ENCODE measurements at places on chromosomes 3 and 15. TPM values are rescaled to one million over a fixed set of nuclear protein-coding genes. Genes with fewer than 3 reads are reported as not detected.

ZBBX gene
- not detected for total RNA-seq

KCNAB1 gene
- 1.9 TPM for total RNA-seq

MOBP gene
- not detected for total RNA-seq

STARD9 gene
- 1.9 TPM for total RNA-seq

ARL14 gene
- 0.92 TPM for total RNA-seq

PLXNB1 gene
- 215 TPM for total RNA-seq

MAGEL2 gene
- total RNA-seq = 0.19 TPM

DNAJC19 gene
- total RNA-seq = 28.9 TPM

DNA sequence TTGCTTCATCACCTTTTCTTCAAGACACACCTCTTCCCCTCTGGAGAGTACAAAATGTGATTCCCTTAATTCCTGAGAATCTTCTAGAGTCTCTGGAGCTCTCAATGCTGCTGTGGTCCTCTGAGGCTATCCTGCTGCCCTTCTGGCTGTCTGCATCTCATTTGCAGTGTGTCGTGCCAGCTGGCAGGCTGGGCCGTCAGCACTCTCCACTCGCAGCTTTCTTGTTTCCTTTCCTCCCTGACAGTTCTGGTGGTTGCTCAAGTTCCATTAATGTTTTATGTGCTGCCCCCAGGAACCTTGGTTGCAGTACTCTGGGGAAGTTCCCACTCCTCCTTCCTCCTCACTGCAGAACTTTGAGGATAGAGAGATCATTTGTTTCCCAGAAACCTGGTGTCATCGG is 210.8 kb upstream of the ROPN1 start:
- no peak for DNase-seq
- no peaks in the 10 kb centered on the region for H3K36me3 ChIP-seq
- no peaks in the 10 kb centered on the region for H3K27me3 ChIP-seq
- no peak overlapping the region for H3K27ac ChIP-seq
- H3K4me1 ChIP-seq = peaks cover 21% of the 10 kb centered on the region
- H3K4me3 ChIP-seq = no peak overlapping the region

GRCh38 chr3:16482770-16483531 is 30.5 kb downstream of the RFTN1 start:
- H3K27me3 ChIP-seq = no peaks in the 10 kb centered on the region
- H3K27ac ChIP-seq = peak overlapping the region; percentile 11
- H3K36me3 ChIP-seq = no peaks in the 10 kb centered on the region
- no peak for DNase-seq
- no peaks in the 10 kb centered on the region for H3K4me1 ChIP-seq

GRCh38 chr15:58396181-58396580 is 35.6 kb upstream of the LIPC start:
- H3K27me3 ChIP-seq = no peaks in the 10 kb centered on the region
- H3K36me3 ChIP-seq = no peaks in the 10 kb centered on the region
- no peak for DNase-seq

DNA sequence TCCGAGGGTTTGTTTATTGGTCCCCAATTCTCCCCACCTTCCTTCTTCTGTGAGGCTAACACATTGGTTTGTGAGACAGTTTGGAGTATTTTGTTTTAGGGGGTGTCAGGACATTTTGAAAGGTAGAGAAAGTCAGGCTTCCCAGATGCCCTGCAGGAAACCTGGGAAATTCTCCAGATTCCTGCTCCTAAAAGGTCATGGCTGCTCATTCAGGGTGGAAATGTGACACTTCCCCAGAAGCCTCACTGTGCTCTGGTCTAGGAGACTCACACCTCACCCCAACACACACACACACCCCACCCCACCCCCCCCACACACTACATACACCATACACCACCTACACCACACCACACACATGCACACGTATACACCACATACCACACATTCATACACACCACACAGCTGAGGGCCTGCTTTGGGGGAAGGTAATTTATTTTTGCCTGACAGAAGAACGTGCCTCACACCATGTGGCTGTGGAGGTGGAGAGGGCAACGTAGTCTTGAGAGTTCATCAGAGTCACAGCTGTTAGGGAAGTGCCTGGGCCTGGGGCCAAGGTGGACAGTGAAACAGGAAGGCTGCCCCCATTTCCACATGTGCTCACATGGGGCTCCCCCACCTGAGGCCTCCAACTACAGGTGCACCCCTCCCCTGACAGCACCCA is 40.4 kb upstream of the LIMD1 start:
- H3K4me1 ChIP-seq = peaks cover 50% of the 10 kb centered on the region
- H3K27me3 ChIP-seq = no peaks in the 10 kb centered on the region
- H3K27ac ChIP-seq = peak overlapping the region; percentile 36
- DNase-seq = no peak

DNA sequence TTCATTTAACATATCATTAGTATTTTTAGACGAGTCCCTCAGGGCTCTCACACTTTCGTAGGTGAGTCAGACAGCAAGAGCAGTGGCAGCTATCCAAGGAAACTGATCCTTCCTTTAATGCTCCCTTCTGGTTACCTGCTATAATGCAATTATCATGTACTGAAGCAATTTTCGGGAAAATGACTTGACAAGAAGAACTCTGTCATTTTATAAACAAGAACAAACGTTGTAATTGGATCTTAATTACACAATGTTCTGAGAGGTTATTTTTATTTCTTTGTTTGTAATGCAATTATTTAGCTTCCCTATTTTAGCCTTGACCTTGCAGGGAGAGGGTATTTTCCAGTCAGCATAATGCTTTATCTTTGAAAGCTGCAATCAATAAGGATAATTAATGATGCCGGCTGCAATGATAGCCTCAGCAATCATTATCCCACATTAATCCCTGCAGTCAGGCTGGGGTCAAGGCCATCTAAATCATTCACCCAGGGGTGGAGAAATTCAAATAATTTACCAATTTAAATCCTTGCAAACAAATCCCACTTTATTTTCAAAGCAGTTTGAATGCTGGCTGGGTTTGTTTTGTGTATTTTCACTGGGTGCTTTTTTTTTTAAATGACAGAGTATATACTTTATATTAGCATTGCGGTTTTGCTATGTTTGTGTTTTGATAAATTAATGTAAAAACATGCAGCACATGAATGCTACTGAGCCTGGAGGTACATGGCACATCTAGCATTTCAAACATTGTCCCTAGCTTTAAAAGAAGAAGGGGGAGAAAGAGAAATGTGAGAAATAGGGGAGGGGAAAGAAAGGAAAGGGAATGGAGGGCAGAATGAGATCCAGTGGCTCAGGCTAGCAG is 249.9 kb downstream of the SHOX2 start:
- no peak for DNase-seq
- no peaks in the 10 kb centered on the region for H3K27me3 ChIP-seq
- no peak overlapping the region for H3K4me3 ChIP-seq
- H3K4me1 ChIP-seq = peaks cover 8% of the 10 kb centered on the region

DNA sequence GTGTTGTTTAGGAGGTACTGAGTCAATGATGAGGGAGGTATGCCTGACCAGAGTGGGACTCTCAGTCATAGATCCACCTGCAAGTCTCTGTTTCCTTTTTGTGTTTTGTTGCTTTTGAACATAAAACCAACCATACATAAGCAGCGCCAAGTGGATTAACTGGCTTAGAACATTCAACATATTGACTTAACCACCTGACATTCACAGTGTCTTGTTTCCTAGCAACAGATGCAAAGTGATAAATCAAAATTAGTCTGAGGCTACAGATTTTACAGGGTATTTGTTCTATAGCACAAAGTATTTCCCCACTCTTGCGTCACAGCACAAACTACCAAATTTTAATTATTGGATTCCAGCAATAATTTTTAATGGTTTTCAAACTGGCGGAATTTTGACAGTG is 283.8 kb downstream of the BBX start:
- H3K4me3 ChIP-seq = no peak overlapping the region
- DNase-seq = no peak
- H3K27ac ChIP-seq = no peak overlapping the region
- H3K27me3 ChIP-seq = no peaks in the 10 kb centered on the region

DNA sequence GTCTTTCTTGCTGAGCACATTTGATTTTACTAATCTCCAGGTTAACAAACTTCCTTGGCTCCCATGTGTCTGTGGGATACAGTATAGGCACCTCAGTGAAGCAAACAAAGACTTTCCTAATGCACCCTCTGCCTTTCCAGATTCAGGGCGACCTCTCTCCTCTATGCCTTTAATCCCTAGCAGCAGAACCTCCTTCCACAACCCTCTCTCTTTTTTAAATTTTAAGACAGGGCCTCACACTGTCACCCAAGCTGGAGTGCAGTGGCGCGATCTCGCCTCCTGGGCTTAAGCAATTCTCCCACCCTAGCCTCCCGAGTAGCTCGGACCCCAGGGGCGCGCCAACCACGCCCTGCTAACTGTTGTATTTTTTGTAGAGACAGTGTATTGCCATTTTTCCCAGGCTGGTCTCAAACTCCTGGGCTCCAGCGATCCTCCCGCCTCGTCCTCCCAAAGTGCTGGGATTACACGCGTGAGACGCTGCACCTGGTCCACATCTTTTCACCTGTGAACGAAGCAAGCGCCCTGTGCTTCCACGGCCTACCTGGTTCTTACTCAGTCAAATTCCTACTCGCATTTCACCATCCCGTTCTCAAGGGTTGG is 1.7 kb upstream of the HACD3 start:
- no peak overlapping the region for H3K4me3 ChIP-seq
- H3K27me3 ChIP-seq = no peaks in the 10 kb centered on the region
- peaks cover 40% of the 10 kb centered on the region for H3K4me1 ChIP-seq
- no peaks in the 10 kb centered on the region for H3K36me3 ChIP-seq
- no peak for DNase-seq
- no peak overlapping the region for H3K27ac ChIP-seq

DNA sequence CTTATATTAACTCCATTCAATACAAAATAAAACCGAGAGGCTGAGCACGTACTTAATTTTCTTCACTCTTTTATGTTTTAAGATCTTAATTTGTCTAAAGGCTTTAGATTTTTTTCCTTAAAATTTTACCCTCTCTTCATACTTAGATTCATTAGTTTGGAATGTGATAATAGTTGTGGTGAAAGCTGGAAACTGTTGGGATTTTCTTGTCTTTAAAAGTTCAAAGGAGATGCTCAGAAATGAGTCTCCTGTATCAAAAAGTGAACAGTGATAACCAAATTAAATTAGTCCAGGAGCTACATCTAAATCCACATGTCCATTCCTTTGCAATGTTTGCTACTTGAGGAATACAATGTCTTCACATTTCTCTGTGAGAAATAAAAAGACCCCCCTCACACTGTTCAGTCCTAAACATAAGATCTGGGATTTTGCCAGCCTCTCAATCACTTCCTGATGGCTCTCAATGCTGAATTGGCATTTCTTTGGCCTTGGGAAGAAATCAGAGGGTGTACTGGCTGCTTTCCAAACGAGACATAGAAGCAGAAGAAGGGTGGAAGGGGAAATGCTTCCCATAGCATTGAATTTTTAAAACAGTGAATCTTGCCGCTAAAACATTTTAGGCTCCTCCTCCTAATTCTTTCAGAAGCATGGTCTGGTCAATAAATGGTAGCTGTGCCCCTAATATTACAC is 245.0 kb downstream of the SHOX2 start:
- DNase-seq = no peak
- no peak overlapping the region for H3K4me3 ChIP-seq
- no peak overlapping the region for H3K27ac ChIP-seq
- H3K36me3 ChIP-seq = no peaks in the 10 kb centered on the region

GRCh38 chr3:69567023-69567709 is 172.1 kb upstream of the MITF start:
- H3K36me3 ChIP-seq = no peaks in the 10 kb centered on the region
- H3K27ac ChIP-seq = no peak overlapping the region
- H3K4me3 ChIP-seq = no peak overlapping the region
- no peak for DNase-seq

DNA sequence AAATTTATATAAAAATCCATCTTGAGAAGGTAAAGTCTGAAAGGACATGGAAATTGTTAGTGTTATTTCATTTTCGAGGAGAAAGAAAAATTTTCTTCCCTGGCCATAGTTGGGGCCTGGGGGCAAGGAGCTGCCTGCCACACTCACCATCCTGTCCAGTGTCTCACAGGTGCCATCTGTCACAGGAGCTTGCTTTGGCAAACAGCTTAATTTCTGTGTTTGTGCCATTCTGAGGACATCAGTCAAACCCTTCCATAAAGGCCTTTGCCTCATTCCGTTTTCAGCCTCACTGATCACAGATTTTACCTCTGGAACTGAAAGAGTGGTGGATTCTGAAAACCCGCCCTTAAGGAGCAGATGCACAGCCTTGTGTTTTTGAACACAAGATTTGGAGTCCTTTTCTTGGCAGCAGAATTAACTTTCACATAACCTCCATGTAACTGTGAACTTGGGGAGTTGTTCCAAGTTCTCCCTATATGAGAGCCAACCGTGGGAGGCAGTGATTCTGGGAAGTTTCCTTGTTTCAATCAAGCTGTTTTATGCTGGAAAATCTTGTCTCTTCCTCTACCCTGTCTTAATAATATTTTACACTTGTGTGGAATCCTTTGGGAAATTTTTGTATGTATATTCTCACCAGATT is 254.7 kb downstream of the CACNA2D3 start:
- no peak for DNase-seq
- H3K27me3 ChIP-seq = no peaks in the 10 kb centered on the region
- H3K36me3 ChIP-seq = no peaks in the 10 kb centered on the region
- H3K4me3 ChIP-seq = no peak overlapping the region

DNA sequence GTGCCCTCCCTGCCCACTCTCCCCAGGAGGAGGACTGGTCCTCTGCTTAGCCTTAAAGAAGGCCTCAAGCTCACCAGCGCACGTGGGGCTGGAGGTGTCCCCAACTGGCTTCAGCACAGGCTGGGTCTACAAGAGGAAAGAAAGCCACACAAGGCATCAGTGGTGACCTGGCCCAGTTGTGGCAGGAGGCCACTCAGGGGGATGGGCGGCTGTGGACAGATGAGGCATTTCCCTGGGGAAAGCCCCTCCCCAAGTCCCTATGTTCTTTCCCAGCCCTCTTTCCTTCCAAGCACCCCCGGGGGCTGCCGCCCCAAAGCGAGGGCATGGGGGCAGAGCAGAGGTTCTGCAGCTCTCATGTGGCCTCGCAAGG is 155.2 kb upstream of the TLE3 start:
- no peaks in the 10 kb centered on the region for H3K36me3 ChIP-seq
- no peak for DNase-seq
- no peaks in the 10 kb centered on the region for H3K4me1 ChIP-seq
- H3K27ac ChIP-seq = no peak overlapping the region
- peaks cover 20% of the 10 kb centered on the region for H3K27me3 ChIP-seq
- H3K4me3 ChIP-seq = no peak overlapping the region

DNA sequence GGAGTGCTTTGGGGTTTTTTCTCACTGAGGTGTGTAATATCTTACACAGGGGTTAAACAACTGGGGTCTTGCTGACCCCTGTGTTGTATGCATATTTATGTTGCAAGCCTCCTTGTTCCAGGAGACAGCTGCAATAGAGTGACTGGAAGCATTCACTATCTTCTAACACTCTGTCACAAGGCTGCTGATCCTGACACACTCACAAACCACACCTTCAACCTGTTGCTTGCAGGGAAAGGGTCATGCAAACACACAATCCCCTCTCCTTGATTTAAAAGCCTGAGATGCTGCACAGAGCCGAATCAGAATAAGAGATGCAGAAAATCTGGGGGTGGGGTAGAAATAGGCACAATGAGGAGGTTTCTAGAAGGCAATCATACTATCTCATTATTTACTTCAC is 197.3 kb downstream of the CADPS start:
- DNase-seq = no peak
- no peaks in the 10 kb centered on the region for H3K4me1 ChIP-seq
- H3K27ac ChIP-seq = no peak overlapping the region
- no peak overlapping the region for H3K4me3 ChIP-seq
- no peaks in the 10 kb centered on the region for H3K36me3 ChIP-seq
- no peaks in the 10 kb centered on the region for H3K27me3 ChIP-seq
